ENCODE measurements at places on chromosomes 1 and 21.

DNA sequence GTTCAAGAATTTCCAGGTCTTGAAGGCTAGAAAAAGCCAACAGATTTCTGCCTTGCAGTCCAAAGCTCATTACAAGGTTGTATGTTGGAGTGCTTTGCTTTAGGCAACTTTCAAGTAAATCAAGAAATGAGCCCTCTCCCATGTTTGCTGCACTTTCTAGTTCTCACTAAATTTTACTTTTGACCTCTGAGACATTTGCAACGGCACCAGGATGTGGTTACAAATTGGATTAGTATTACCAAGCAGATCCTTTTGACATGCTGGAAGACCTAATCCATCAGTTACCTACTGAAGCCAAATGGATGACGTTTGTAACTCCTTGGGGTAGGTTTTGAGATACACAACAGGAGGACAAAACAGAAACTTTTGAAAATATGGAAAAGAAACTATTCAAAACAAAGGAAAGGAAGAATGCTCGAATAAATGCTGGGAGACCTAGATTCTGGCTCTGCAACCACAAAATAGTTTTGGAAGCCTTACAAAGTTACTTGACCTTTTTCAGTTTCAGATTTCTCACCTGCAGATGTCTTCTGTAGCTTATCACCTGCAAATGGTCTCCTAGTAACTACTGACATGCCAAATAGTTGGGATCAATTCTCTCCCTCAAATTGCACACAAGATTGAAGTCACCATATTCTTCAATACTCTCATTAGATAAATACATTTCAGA lies 251.7 kb upstream of the ADGRL2 start:
- DNase-seq = no peak

GRCh38 chr1:187911820-187912219 lies 1083.1 kb downstream of the PLA2G4A start:
- no peak for DNase-seq

DNA sequence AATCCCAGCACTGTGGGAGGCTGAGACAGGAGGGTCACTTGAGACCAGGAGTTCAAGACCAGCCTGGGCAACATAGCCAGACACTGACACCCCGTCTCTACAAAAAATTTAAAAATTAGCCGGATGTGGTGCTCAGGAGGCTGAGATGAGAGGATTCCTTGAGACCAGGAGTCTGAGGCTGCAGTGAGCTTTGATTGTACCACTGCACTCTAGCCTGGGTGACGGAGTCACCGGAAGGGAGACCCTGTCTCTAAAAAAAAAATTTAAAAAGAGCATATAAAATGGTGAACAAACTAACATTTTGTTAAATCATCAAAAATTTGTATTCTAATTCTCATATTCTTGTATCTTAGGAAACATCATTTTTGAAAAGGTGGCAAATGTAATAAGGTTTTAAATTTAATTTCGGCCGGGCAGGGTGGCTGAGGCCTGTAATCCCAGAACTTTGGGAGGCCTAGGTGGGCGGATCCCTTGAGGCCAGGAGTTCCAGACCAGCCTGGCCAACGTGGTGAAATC lies 27.1 kb downstream of the MAB21L3 start:
- DNase-seq = no peak

DNA sequence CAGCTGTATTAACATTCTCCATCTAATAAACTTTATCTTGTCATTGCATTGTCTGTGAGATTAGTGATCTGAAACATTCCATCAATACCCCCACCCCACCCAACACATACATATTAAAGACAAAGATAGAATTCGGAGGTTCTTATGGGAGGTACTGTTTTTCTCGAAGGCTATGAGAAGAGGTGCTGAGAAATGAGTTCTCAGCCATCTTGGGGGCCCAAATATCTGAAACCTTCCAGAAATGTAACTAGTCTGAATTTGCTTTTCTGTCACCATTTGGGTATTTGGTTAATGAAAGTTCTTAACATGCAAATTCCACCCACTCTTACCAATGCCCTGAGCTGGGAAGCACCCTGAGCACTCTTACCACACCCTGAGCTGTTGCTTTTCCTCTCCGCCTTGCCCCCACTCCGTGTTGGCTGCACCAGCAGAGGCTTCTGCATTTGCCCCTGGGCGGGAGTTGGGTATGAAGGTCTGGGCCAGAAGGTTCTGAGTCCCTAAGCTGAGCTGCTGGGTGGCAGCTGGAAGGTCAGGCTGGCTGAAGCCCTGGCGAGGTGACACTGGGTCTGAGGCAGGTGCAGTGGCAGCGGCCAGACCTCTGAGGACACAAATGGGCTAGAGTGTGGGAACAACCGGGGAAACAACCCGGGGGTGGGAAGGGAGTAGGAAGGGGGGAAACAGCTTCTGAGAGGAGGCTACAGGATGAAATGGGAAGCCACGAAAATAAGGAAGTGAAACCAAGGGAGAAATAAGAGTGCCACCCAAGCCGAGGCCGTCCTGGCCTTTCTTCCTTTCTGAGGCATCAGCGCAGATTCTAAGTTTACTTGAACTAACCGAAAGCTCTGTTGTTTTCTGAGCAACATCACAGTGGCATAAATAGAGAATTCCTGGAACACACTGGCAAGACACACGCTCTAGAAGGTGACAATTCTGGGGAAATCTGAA lies 26.3 kb upstream of the IER5 start:
- no peak for DNase-seq

DNA sequence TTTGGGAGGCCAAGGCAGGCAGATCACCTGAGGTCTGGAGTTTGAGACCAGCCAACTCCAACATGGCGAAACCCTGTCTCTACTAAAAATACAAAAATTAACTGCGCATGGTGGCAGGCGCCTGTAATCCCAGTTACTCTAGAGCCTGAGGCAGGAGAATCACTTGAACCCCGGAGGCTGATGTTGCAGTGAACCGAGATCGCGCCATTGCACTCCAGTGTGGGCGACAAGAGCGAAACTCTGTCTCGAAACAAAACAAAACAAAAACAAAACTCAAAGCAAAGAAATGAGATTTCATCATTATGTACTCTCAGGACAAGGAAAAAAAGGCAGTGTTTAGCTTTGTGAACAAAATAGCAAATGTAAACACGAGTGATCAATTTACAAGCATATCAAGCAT lies 61.0 kb downstream of the LAMC2 start:
- DNase-seq = no peak

- no peak for DNase-seq
Observed at GRCh38 chr1:241229216-241229615, 127.8 kb downstream of the RGS7 start.

GRCh38 chr1:157512036-157512969 lies 40.0 kb downstream of the FCRL5 start:
- DNase-seq = no peak

DNA sequence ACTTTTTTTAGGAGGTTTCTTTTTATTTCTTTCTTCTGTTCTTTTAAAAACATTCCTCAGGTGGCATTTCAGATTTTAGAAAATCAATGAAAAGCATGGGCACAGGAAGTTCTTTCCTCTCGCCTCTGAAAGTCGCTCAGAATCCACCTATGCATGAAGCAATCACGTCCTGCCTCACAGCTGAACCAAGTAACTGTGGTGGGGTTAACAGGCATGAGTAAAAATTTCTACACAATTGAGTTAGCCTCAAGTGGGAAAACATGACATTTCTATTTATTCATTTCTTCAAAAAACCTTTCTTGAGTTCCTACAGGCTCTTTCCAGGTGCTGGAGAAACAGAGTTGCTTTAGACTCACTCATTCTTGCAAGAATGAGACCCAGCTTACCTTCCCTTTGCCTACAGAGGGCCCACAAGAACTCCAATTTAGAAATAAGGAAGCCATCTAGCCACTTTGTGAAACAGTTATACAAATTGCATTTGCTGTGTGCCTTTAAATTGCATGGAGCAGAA lies 508.9 kb upstream of the PKN2 start:
- DNase-seq = no peak

DNA sequence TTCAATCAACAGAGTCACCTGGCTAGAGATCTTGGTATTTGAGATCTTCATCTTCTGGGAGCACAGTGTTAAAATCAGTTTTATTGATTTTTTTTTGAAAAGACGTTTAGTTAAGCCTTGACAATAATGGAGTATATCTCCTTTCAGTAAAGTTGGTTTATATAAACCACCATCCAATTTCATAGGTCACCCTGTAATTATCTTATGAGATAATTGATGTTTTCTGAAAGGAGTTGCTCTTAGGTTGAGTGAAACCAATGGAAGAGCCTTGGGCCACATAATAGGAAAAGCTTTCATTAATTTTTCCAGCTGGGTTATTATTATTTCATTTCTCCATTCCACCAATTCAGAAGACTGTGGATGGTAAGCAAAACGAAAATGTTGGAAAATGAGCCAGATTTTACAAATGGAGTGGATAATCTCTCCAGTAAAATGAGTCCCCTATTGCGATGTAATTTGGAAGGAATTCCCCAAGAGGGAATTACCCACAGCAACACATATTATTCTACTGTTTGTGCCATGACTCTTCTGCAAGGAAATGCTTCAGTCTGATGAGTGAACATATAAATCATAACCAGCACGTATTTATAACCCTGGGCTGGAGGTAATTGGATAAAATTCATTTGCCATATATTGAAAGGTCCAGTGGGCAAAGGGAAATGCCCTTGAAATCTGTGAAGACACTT lies 46.2 kb upstream of the TINAGL1 start:
- peak; percentile 54 for DNase-seq

DNA sequence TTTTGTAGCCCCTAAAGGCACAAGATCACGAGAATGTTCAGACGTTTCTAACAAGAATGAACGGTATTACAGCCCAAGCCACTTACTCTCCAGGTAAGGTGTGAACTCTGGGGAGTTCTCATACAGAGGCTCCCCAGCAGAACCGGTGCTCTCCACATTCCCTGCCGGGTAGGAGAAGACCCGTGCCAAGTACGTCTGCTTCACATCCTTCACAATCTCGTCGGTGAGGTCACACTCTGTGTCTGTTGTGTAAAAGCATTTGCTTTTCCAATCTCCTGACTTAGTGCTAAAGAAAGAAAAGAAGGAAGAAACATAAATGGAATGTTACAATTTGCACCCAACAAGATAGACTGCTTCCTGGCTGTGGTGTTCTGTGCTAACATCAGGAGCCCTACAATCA lies 5.7 kb downstream of the F3 start:
- no peak for DNase-seq

DNA sequence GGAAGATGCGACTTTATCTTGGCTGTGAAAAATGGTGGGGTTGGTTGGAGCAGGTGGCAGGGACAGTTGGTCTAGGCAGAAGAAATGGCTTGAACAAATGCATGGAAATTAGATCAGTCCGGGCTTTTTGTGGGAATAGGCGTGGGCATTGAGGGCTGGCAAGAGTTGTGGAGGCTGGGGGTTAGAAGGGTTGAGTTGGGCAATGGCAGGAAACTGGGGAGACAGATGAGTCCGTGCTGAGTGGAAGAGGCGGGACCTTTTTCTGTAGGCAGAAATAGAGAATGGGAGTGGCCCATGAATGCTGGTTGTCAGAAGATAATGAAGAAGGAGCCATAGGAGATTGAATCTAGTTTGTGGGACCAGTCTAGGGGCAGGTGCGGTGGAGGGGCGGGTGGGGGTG lies 6.9 kb downstream of the PDPN start:
- no peak for DNase-seq

- peak; percentile 75 for DNase-seq
Observed at GRCh38 chr1:116115476-116116439, 4.6 kb downstream of the MAB21L3 start.

GRCh38 chr21:31660259-31660565 lies 719 bp downstream of the SOD1 start:
- DNase-seq = peak; percentile 48

- peak; percentile 64 for DNase-seq
Observed at GRCh38 chr1:23167353-23168078, 1.1 kb downstream of the LUZP1 start.

GRCh38 chr1:226650236-226650841 lies 88.7 kb downstream of the ITPKB start:
- no peak for DNase-seq

DNA sequence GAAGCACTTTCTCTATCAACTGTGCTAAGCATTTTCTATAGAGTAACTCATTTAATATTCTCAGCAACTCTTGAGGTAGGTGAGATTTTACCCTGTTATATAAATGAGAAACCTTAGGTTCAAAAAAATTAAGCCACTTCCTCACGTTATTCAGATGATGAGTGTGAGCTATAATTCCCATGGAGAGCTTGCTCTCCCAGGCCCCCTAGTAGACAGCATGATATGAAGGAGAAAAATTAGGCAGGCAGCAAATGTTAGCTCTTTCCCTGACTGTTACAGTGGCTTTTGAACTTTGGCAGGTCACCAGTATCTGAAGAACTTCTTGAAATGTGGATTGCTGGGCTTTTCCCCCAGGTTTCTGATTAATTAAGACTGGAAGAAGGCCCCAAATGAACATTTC lies 753.1 kb downstream of the NCAM2 start:
- no peak for DNase-seq

- DNase-seq = no peak
Observed at GRCh38 chr1:214271174-214271858, 9.6 kb upstream of the SMYD2 start.

GRCh38 chr1:109806733-109807400 lies 43.1 kb upstream of the EPS8L3 start:
- DNase-seq = no peak

- no peak for DNase-seq
Observed at GRCh38 chr1:178086294-178086693, 7.6 kb upstream of the RASAL2 start.

DNA sequence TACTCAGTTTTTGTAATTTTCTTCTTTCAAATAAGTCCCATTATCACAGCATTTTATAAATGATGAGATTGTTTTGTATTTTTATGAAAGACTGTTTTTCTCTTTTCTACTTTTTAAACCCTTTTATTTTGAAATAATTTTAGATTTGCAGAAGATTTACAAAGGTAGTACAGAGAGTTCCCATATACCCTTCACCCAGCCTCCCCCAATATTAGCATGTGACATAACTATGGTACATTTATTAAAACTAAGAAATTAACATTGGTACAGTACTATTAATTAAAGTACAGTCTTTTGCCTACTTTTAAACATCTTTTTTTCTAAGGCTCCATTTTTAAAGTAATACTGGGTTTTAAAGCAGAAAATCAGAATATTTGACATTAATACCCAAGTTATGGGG lies 35.6 kb upstream of the LAMC2 start:
- DNase-seq = no peak

- DNase-seq = no peak
Observed at GRCh38 chr21:45299026-45299863, 11.6 kb upstream of the POFUT2 start.

DNA sequence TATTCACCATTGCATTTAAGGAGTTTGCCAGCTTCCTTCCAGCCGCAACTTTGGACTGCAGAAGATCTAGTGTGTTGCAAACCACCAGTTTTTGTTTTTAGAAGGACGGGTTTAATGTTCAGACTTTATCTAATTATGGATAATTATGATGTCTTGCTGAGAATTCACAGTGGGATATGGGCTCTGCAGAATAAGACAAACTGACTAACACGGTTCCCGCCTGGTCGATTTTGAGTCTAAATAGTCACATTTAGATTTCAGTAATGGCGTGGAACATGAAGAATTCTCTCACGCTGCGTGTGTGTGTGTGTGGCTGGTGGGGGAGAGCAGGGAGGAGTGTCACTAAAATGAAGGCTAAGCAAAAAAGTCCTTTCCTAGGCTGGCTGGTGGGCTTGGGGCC lies 48.5 kb upstream of the DMRTB1 start:
- DNase-seq = no peak

- peak; percentile 95 for DNase-seq
Observed at GRCh38 chr1:178633056-178633455, 92.0 kb upstream of the RALGPS2 start.

- peak; percentile 53 for DNase-seq
Observed at GRCh38 chr1:110298991-110299390, 40.2 kb upstream of the RBM15 start.

GRCh38 chr1:36888811-36889477 lies 145.4 kb downstream of the GRIK3 start:
- no peak for DNase-seq
